ENCODE measurements at places on chromosomes 5 and 9.

DNA sequence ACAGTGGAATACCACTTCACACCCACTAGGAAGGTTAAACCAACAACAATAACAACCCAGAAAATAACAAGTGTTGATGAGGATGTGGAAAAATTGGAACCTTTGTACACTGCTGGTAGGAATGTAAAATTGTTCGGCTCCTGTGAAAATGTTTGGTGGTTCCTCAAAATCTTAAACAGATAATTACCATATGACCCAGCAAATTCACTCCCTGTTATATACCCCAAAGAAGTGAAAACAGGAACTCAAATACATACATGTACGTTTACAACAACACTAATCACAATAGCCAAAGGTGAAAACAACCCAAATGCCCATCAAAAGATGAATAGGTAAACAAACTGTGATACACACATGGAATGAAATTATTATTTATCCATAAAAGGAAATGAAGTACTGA is 178.5 kb upstream of the PHYKPL start:
- DNase-seq = no peak

DNA sequence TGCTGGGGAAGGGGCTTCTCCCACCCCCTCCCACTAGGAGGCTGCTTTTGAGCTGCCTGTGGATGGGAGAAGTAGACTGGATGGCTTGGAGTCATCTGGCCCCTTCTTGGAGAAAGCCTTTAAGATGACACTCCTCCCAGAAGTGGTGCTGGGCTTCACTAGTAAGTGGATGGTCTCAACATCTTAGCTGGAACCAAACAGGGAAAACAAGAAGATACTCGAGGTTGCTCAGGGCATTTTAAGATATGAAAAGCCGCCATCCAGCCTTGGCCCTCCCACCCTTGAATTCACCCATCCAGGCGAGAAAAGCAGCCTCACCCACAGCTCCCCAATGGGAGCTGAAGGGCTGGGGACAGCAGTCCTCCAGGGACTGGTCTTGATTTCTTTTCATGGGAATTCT is 7.8 kb upstream of the SMIM32 start:
- DNase-seq = no peak

DNA sequence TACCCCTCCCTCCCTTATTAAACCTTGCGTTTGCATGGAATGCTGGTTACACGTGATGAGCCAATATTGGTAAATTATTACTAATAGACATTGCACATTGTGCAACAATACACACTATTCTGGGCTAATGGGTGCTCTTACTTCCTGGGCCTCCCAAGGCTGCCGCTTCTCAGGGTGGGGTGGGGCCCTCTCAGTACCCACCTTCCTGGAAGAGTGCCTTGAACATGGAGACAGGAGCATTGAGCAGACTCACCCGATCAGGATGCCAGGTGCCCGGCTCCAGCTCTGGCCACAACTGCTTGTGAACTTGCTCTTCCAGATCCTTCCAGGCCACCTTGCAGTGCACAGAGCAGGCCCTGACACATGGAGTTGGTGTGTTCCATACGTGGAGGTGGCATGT is 24.7 kb upstream of the CEP72 start:
- no peak for DNase-seq

DNA sequence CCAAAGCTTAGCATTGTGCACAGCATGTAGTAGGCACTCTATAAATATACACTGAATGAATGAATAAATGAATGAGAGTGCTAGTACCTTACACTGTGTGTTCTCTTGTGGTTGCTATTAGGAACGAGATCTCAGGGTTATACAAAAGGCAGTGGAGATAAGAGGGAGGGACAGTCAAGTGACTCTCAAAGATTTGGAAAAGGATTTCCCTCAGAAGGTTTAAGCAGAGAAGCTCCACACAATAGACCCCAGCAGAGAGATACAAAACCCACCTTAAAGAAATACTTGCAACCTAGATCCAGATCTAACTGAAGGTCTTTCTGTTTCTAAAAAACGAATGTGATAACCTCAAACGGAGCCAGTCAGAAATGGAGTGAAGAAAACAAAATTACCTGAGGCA is 11.8 kb upstream of the EFNA5 start:
- DNase-seq = no peak

DNA sequence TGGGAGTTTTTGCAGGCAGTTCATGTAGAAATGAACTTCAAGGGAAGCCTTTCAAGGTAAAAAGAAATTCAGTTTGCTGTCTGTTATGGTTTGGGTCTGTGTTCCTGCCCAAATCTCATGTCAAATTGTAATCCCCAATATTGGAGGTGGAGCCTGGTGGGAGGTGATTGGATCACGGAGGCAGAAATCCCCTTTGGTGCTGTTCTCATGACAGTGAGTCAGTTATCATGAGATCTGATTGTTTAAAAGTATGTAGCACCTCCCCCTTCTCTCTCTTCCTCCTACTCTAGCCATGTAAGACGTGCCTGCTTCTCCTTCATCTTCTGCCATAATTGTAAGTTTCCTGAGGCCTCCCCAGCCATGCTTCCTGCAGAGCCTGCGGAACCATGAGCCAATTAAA is 341.4 kb downstream of the ARHGEF28 start:
- DNase-seq = no peak

DNA sequence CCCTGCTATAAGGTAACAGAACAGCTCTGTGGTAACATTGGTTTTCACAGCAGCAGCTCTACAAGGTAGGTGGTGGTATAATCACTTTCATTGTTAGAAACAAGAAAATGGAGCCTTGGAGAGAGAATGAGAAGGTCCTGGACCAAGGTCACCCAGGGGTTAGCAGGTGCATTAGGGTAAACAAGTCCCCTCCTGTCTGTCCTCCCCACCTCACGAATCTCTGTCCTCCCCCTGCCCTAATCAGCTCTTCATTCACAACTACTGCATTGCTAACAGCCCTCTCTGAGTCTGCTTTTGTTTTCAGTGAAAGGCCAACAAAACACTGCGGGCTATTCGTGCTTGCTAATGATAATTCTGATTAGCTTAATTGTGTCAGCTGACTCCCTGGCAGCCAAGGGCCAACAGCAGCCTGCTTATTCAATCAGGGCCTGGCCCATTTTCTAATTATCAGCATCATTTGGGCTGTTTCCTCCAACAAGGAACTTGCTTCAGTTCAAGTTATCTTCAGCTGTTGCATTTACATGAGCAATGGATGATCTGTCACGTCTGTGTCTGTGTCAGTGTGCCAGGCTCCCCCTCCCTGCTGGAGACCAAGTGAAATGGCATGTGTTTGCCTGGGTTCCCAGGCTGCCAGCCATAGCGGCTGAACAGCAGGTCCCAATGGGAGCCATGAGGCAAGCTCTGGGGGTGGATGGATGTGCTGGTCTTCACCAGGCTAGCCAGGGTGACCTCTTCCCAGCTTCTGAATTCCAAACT is 56.7 kb upstream of the EQTN start:
- DNase-seq = no peak

DNA sequence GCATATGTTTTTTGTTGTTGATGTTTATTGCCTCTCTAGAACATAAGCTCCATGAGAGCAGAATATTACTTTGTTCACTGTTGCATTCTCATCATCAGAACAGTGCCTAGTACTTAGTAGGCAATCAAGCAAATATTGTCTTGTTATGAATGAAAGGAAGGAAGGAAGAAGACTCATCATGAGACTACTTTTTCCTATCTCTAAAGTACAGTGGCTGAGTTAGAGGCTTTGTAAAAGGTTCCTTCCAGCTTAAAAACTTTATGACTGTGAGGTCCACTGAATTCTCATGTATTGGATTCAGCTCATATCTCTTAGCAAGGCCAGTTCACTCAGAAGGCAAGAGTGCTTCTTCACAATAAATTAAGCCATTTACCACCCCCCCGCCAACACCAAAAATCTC is 171.8 kb upstream of the NR3C1 start:
- DNase-seq = no peak

DNA sequence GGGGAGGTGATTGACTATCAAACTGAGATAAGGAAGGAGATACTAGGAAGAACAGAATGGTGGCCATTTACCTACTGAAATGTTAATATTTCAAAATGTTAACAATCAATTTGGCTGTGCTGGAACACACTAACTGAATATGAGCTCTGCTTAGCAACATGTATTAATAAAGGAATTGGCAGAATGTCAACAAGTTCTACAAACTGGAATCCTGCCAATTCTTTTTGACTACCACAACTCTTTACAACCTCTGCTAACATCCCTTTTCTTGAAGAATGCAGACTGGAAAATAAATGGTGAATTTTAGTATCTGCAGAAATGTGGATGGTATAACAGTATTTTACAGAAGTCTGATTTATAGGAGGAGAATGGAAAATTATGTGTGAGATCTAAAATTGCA is 446.4 kb downstream of the ISL1 start:
- no peak for DNase-seq

DNA sequence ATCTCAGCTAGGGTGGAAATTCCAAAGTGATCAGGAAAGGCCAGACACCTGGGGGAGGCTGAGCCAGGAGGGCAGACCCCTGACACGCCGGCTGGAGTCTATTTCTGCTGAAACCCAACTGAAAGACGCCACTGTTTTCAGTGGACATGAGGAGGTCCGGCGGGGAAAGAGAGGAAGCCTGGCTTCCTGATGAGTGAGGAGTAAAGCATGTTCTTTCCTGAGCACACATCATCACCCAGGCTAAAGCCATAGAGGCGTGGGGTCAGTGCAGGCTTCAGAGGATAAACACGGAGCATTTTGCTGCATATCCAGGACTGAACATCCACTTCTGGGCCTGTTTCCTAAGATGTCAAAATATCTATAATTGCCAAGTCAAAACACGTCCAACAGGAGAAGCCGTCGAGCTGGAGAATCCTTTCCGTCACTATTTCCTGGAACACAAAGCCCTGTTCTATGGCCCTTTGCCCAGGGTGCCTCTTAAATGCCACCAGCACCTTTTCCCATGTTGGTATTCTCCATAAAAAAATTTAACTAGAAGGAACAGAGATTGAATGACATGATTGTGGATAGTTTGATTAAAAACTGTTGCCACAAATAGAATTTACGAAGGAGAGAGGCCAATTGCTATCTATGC is 597.9 kb upstream of the ADAMTS16 start:
- DNase-seq = no peak

- DNase-seq = no peak
Measured at GRCh38 chr5:143045062-143045461, 274.9 kb downstream of the ARHGAP26 start.

Data from iris pigment epithelial cell (primary cell).